Activated CD8-positive, alpha-beta memory T cell treated with anti-CD3 and anti-CD28 coated beads, Interleukin-2, amount 10 ng/mL, durations not matched to agents 7 days and 5 days (primary cell): ENCODE measurements at places on chromosomes 2 and 18. TPM values are rescaled to one million over a fixed set of nuclear protein-coding genes. Genes with fewer than 3 reads are reported as not detected.

GRCh38 chr2:134189009-134189720 is 64.7 kb upstream of the MGAT5 start:
- no peak for DNase-seq
- H3K4me1 ChIP-seq = peaks cover 16% of the 10 kb centered on the region
- peaks cover 12% of the 10 kb centered on the region for H3K36me3 ChIP-seq
- no peaks in the 10 kb centered on the region for H3K27me3 ChIP-seq
- no peak overlapping the region for H3K27ac ChIP-seq

DNA sequence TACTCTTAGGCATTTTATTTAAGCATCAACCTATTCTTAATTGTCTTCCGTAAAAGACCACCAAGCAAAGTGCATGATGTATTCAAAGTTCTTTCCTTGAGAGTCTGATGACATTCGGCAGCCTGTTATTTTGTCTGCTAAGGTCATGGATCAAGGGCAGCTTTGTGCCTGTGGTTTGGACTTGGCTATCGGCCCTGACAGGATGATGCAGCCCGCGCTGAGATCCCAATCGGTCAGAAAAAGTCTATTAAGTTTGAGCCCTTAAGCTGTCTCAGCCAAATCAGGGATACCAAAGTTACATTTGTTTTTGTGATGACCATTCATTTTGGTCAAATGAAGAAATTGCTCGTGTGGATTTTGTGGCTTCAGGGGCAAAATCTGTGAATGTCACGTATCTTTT is 718.9 kb upstream of the FANCL start:
- no peak for DNase-seq
- H3K36me3 ChIP-seq = no peaks in the 10 kb centered on the region
- no peaks in the 10 kb centered on the region for H3K27me3 ChIP-seq

GRCh38 chr18:8011906-8012305 is 444.8 kb downstream of the PTPRM start:
- no peaks in the 10 kb centered on the region for H3K27me3 ChIP-seq
- no peaks in the 10 kb centered on the region for H3K4me1 ChIP-seq
- no peak for DNase-seq
- H3K36me3 ChIP-seq = no peaks in the 10 kb centered on the region
- no peak overlapping the region for H3K4me3 ChIP-seq

DNA sequence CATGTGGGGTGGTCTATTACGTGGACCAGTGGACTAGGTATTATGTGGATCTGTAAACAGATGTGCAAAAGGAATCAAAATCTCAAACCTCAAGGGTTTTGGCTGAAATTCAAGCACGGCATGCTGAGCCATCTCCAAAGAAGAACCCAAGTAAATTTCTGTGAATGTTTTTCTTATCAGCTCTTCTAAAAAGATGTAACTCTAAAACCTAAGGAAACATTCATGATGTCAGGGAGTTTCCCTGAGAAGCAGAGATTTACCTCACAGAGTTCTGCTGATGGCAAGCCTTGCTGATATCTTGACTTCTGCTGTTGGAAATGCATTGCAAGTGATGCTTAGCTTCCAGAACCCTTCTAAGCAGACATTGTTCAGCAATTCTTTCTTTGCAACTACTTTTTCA is 21.6 kb downstream of the DSG4 start:
- DNase-seq = no peak
- no peak overlapping the region for H3K4me3 ChIP-seq
- H3K4me1 ChIP-seq = no peaks in the 10 kb centered on the region
- no peaks in the 10 kb centered on the region for H3K27me3 ChIP-seq
- H3K36me3 ChIP-seq = no peaks in the 10 kb centered on the region

The KYNU gene
- not detected for total RNA-seq

DNA sequence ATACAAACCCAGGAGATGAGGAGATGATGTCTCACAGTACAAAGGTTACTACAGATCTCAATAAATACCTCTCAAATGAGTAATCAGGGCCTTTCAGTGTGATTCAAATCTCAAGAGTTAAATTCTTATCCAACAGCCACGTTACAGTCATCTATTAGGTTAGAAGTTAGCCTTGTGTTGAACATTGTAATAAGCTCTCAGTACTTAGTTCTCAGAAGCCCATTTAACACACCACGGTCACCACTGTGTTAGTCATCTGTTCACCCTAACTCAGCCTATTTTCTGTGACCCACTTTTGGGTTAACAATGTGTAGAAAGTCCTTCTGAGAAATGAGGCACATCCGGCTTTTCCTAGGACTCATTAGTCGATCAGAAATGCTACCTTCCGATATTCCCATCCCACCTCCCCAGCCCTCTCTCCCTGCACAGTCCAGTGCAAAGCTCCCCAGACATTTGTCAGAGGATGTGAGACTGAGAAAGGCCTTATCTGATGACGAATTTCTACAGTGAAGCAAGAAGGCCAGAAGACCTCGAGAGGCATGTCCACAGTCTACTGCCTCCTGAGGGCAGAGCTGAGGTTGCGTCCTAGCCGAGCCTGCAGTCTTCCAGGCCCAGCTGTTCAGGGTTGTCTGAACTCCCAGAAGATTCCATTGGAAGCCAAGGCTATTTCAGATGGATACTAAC is 92.6 kb downstream of the ACTR2 start:
- H3K27me3 ChIP-seq = peaks cover 7% of the 10 kb centered on the region
- peak overlapping the region; percentile 85 for H3K27ac ChIP-seq
- peaks cover 33% of the 10 kb centered on the region for H3K4me1 ChIP-seq

GRCh38 chr18:9823805-9824473 is 61.8 kb upstream of the TXNDC2 start:
- H3K27ac ChIP-seq = no peak overlapping the region
- no peaks in the 10 kb centered on the region for H3K4me1 ChIP-seq
- no peaks in the 10 kb centered on the region for H3K36me3 ChIP-seq
- H3K4me3 ChIP-seq = no peak overlapping the region
- no peak for DNase-seq

- H3K4me3 ChIP-seq = peak overlapping the region; percentile 49
- no peaks in the 10 kb centered on the region for H3K27me3 ChIP-seq
- peaks cover 2% of the 10 kb centered on the region for H3K36me3 ChIP-seq
Observed at GRCh38 chr2:85697096-85697495, 2.9 kb downstream of the GNLY start.

The AMMECR1L gene
- total RNA-seq = 13.3 TPM

DNA sequence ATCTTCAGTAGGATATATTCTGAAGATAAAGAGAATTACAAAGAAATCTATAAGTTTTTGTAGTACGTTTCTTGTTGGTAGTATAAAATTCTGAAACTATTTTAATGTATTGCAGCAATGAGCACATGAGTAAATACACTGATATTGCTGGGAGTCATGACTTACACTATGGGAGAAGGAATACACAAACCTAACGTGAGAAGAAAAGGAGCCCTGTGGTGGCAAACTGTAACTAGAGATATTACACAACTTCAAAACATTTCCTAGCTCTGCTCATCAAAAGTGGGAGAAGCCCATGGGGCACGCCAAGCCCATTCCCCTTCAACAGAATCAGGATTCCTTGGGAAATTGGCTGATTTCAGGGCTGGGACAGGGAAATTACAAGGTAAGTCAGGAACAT is 20.5 kb downstream of the SPIRE1 start:
- DNase-seq = no peak
- H3K27me3 ChIP-seq = no peaks in the 10 kb centered on the region
- no peak overlapping the region for H3K4me3 ChIP-seq
- H3K27ac ChIP-seq = no peak overlapping the region
- no peaks in the 10 kb centered on the region for H3K36me3 ChIP-seq
- H3K4me1 ChIP-seq = peaks cover 8% of the 10 kb centered on the region

DNA sequence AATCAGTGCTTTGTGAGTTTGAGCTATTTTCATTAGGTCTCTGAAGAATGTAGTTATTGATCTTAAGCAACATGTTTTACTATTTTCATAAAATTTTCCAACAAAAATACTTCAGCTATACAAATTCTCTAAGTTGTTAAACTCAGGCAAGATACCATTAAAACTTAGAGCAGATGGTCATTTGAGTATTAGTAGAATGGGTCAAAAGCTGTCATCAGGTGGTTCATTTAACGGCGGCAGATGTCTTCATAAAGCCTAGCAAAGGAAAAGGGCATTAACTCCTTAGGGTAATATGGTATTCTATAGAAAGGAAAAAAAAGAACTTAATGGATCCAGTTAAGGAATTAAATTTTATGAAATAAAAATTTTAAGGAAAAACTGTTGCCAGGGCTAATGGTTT is 19.2 kb downstream of the MIB1 start:
- H3K4me1 ChIP-seq = peaks cover 10% of the 10 kb centered on the region
- no peak for DNase-seq
- H3K36me3 ChIP-seq = peaks cover 3% of the 10 kb centered on the region
- H3K27me3 ChIP-seq = no peaks in the 10 kb centered on the region
- no peak overlapping the region for H3K4me3 ChIP-seq

DNA sequence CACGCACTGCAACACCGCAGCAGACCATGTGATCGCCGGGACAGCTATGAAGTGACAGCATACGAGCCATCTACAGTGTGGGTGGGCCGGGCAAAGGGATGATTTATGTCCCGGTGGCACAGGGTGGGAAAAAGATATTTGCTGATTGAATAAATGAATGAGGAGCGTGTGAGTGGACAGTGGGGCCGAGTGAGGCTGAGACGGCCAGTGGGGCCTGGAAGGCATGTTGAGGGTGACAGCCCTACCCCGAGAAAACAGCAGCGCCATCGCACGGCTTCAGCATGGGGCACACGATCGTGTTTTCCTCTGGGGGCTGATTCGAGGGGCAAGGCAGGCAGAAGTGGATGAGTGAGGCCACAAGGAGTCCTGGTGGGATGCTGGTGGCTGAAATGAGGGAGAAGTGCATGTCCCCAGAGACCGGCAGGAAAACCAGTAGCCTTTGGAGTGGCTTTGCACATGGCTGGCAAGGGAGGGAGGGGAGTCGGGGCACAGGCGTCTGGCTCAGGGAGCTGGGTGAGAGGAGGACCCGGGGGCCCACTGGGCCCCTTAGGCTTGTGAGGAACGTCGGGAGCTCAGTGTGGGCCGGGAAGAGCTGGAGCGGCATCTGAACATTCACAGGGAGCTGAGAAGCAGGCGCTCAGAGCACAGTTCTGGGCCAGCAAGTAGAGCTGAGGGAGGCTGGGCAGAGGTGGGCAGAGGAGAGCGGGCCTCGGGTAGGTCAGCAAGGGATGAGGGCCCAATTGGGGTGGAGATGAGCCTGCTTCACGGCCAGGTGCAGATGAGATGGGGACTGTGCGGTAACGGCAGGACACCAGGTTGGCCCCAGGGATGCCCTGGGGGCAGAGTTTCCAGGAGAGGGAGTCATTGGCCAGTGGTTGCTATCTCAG is 32.1 kb upstream of the MAL start:
- H3K4me1 ChIP-seq = no peaks in the 10 kb centered on the region
- H3K4me3 ChIP-seq = no peak overlapping the region
- peaks cover 23% of the 10 kb centered on the region for H3K27me3 ChIP-seq
- DNase-seq = no peak

DNA sequence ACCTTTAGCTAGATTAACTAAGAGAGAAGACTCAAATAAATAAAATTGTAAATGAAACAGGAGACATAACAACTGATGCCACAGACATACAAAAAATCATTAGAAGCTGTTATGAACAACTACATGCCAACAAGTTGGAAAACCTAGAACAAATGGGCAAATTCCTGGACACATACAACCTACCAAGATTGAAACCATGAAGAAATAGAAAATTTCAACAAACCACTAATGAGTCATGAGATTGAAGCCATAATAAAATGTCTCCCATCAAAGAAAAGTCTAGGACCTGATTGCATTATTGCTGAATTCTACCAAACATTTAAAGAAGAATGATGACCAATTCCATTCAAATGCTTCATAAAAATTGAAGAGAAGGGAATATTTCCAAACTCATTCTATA is 54.3 kb downstream of the ST3GAL5 start:
- no peak overlapping the region for H3K27ac ChIP-seq
- no peak for DNase-seq
- peaks cover 44% of the 10 kb centered on the region for H3K36me3 ChIP-seq
- H3K27me3 ChIP-seq = peaks cover 3% of the 10 kb centered on the region
- peaks cover 37% of the 10 kb centered on the region for H3K4me1 ChIP-seq

DNA sequence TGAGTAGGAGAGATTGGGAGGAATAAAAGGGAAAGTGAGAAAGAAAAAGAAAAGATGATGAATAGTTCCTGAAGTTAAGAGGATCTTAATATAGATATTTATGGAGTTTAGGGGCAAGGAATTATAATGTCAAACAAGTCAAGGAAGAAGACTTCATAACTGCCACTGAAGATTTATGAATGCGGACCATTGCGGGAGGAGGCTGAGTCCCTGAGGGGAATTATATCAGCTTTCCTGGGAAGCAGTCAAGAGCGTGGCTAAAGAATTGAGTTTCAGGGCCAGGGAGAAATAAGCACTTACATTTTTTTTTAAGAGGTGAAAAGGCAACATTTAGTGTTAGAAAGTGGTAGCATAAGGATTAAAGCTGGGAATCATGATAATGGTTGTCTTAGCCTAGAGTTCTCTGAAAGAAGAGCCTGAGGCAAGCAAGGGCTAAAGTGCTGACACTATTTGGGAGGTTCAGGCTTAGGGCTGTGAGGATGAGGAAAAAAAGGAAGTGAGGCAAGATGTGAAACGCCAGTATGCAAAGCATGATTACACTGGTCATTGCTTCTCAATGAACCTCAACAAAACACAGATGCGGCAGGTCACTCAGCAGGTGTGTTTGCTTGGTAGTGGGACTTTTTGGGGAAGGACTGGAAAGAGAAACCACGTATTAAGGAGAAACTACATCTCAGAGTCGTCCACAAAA is 217.1 kb downstream of the SLC4A3 start:
- H3K36me3 ChIP-seq = no peaks in the 10 kb centered on the region
- no peaks in the 10 kb centered on the region for H3K27me3 ChIP-seq
- no peaks in the 10 kb centered on the region for H3K4me1 ChIP-seq
- H3K4me3 ChIP-seq = no peak overlapping the region
- no peak overlapping the region for H3K27ac ChIP-seq
- DNase-seq = no peak

GRCh38 chr2:45345331-45346234 is 265.5 kb downstream of the SRBD1 start:
- no peak for DNase-seq
- H3K27me3 ChIP-seq = peaks cover 6% of the 10 kb centered on the region
- H3K4me3 ChIP-seq = no peak overlapping the region
- no peaks in the 10 kb centered on the region for H3K4me1 ChIP-seq
- no peaks in the 10 kb centered on the region for H3K36me3 ChIP-seq

The TCF7L1 gene
- total RNA-seq = not detected

The GLB1L gene
- total RNA-seq = 4.9 TPM

- peaks cover 40% of the 10 kb centered on the region for H3K36me3 ChIP-seq
- H3K27ac ChIP-seq = peak overlapping the region; percentile 82
- peak overlapping the region; percentile 74 for H3K4me3 ChIP-seq
- peaks cover 49% of the 10 kb centered on the region for H3K4me1 ChIP-seq
- DNase-seq = peak; percentile 71
Observed at GRCh38 chr2:73987109-73987947, 2.6 kb downstream of the TET3 start.

- H3K4me1 ChIP-seq = no peaks in the 10 kb centered on the region
- no peak overlapping the region for H3K4me3 ChIP-seq
- H3K27ac ChIP-seq = no peak overlapping the region
- peaks cover 19% of the 10 kb centered on the region for H3K27me3 ChIP-seq
- DNase-seq = no peak
Observed at GRCh38 chr2:118290411-118291250, 202.4 kb downstream of the INSIG2 start.

The IL36A gene
- 0.42 TPM for total RNA-seq
